ENCODE measurements at places on chromosomes 12 and 14. TPM values are rescaled to one million over a fixed set of nuclear protein-coding genes. Genes with fewer than 3 reads are reported as not detected.

The EML1 gene
- total RNA-seq = 82.8 TPM

The PIWIL1 gene
- not detected for total RNA-seq

- no peak for DNase-seq
Observed at GRCh38 chr14:77011245-77011644, 17.3 kb downstream of the IRF2BPL start.

DNA sequence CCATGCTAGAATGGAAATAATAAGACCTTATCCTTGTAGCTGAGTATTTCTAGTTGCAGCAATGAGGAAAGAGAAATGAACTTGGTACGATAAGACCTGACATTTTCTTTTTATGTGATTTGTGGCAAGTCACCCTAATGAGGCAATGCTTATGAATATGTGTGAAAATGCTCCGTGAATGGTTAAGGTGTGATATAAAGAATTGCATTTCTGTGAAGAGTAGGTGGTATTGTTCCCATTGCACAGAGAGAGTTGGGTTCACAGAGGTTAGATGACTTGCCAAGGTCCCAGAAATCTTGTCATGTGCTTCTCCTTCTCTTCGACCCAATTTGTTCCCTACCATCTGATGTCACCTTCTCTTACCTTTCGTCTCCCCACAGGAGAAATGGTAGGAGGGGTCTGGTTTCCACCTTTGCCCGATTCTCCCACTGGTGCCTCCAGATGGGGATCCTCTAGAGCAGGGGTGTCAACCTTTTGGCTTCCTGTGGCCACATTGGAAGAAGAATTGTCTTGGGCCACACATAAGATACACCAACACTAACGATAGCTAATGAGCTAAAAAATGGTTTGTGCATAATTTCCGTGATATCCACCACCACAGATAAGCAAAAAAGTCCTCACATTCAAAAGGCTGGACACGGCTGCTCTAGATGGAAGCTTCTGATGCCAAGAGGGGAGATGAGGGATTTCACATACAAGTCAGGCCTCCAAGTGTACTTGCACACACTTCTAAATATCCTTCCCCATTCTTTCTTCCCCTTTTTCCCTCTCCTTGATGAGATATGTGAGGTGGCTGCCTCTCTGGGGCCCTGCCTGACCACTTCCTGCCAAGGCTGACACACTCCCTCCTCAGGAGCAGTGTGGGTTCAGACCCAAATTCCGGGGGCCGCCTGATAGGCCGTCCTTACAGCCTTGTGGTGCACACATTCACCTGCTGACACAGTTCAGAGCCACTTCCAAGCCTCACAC is 96.1 kb downstream of the PLXNC1 start:
- DNase-seq = no peak
